ENCODE measurements at places on chromosomes 13 and 19.

DNA sequence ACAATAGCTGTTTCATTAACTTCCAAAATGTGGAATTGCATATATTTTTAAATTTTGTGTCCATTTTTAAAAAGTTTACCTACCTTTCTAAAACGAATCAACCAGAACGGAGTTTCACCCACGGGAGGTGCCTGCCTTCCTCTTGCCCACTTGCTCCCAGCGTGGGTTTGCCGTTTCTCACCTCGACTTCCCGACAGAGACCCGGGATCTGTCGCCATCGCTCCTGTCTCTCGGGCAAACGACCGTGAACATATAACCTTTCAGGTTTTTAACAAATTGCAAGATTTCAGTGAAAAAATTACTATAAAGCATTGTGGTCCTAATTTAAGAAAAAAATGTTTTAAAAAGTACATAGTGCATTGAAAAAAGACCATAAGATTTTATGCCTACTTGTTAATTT, 4.2 kb downstream of the TMEM255B start:
- DNase-seq = no peak

DNA sequence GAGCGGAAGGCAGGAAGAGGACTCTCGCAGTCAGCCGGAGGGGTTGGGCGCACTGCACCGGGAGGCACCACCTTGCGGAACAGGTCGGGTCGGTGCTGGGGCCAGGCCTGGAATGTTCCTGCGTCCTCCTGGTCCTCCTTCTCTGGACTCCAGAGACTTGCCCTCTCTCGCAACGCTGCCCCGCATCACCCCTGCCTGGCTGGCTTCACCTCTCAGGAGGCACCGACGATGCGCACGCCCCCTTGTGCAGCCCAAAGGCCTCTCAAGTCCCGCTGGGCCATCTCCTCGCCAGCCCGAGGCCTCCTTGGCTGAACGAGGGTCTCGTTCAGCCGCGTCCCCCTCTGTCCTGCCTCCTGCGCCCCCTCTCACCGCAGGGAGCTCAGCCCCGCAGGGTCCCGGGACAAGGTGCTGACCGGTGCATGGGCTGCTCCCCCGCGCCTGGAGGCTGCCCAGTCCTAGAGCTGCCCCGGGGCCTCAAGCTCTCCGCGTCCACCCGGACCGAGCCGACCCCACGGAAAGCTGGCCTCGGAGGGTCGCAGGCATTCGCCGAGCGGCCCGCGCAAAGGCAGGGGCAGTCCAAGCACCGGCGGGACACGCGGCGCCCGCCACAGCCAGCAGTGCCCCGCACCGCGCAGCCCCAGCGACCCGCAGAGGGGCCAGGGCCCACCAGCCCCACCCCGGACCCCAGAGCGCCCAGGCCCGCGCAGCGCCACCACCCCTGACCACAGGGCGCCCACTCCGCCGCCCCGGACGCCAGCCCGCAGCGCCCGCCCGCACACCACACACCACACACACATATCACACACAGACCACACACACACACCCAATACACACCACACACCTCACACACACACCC, 133.8 kb downstream of the CRYL1 start:
- no peak for DNase-seq

DNA sequence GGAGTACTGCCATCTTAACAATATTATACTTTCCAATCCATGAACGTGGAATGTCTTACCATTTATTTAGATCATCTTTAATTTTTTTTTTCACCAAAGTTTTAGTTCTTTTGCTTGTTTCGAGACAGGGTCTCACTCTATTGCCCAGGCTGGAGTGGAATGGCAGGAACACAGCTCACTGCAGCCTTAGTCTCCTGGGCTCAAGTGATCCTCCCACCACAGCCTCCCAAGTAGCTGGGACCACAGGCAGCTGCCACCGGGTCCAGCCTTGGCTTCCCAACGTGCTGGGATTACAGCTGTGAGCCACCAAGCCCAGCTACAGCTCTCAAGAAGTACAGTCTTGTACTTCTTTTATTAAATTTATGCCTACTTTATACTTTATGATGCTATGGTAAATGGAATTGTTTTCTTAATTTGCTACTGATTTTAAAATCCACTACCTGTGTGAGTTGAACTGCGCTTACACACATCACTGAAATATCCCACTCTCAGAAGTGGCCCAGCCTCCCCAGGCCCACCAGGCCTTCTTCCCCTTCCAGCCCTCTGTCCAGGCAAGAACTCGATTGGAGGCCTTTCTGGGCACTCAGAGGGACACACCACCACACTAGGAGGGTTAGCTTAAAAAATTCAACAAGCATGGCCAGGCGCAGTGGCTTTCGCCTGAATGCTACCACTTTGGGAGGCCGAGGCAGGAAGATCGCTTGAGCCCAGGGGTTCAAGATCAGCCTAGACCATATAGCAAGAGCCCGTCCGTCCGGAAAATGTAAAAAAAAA, 1.0 kb upstream of the PGLS start:
- no peak for DNase-seq

GRCh38 chr19:47658431-47659348, 49.8 kb downstream of the BICRA start:
- no peak for DNase-seq

- DNase-seq = no peak
These were observed 472.7 kb upstream of the NBEA start for GRCh38 chr13:34469196-34469986.

- DNase-seq = no peak
These were observed 11.1 kb downstream of the CKM start for GRCh38 chr19:45311621-45312020.

DNA sequence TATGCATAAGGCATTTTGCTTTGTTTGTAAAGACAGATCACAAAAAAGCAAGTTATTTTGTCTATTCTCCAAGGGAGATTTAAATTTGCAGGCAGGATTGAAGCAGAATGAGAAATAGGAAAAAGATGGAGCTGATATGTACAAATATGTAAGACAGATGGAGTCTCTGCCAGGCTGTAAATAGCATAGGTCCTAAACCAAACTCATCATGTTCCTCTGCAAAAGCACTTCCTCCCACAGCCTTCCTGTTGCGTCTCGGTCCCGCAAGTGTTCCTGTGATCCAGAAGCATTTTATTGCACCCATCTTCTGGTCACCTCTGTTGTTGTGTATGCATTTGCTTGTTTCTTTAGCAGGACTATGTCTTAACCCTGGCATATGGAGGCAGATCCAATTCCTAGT, 95.7 kb upstream of the CLDN10 start:
- DNase-seq = no peak

DNA sequence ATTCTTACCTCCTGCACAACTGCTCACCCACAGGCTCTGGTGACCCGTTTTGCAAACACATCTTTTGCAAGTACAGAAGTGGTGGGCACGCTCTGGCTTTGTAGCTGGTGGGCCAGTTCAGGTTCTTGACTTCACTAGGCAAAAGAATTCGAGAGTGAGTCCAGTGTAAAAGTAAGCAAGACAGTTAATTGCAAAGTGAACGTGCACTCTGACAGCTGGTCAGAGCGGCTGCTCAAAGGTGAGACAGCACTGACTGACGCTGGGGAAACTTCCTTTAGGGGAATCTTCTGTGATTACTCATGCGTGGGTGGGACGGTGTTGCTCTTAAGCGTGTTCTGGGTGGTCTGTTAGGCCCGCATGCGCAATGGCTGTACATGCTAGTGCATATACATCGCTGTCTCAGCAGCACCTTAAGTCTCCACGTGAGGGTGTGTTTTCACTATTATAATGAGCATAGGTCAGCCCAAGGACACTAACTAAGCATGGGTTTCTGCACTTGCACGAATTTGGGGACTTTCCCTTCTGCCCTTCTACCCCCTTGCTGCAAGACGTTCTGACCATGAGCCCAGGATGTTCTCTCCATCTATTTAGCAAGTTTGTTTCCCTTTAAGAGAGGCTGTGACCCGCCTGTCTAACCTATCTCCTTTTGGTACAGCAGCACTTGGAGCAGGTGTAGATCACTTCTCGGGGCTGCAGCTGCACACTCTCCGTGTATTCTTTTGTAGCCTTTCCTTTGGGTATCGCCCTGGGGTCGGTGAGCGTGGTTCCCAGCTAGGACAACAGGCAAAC, 30.2 kb upstream of the CD33 start:
- DNase-seq = no peak

DNA sequence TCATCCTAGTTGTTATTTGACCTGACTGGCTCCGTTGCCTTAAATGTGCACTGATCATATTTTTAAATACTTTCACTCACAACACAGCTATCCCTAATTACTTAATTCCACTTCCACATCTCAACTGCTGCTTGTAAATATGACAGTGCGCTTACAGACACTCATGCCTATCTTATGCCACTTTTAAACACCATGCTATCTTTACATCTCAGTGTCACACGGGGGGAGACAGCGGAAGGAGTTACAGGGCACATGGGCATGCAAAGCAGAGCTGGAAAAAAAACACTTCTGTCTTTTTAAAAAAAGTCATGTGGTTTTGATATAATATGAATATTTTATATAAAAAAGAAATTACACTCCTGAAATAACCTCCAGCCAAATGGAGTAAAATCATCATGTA, 44.1 kb downstream of the SMAD9 start:
- DNase-seq = no peak

DNA sequence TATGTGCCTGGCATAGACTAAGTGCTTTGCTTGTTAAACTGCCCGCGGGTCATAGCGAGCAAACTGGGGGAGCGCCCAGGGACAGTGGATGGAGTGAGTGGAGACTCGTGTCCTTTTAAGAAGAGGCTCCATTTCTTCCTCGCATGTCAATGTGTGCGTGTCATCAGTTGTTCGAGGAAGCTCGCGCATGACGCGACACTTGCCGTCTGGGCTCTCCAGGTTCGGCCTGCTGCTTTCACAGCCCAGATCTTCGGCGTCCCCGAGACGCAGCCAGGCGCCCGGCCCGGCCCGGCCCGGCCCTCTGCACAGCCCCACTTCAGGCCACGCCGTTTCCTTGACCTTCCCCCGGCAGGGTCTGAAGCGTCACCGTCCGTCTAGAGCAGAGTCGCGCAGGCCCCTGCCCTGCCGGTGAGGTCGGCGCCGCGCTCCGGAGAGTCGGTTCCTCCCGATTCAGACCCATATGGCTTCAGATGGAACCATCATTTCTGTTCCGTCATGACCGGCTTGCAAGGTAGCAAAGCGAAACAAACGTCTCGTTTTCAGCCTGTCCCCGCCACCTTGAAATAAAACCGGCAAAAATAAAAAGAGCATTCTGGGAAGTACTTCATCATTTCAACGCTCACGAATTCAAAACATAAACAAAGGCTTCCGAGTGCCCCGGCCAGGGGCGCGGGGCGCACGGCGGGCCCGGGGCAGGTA, 599 bp upstream of the ARHGEF7 start:
- no peak for DNase-seq

- DNase-seq = no peak
These were observed 419.6 kb downstream of the GPC6 start for GRCh38 chr13:93646245-93646644.

GRCh38 chr19:1002600-1002999, 2.4 kb downstream of the GRIN3B start:
- DNase-seq = no peak

- DNase-seq = no peak
These were observed 4.9 kb upstream of the OLFM2 start for GRCh38 chr19:9941231-9941630.

- no peak for DNase-seq
These were observed 136.4 kb upstream of the PCDH9 start for GRCh38 chr13:67366533-67366932.

- DNase-seq = peak; percentile 56
These were observed 4.7 kb downstream of the EPS8L1 start for GRCh38 chr19:55080121-55080967.

DNA sequence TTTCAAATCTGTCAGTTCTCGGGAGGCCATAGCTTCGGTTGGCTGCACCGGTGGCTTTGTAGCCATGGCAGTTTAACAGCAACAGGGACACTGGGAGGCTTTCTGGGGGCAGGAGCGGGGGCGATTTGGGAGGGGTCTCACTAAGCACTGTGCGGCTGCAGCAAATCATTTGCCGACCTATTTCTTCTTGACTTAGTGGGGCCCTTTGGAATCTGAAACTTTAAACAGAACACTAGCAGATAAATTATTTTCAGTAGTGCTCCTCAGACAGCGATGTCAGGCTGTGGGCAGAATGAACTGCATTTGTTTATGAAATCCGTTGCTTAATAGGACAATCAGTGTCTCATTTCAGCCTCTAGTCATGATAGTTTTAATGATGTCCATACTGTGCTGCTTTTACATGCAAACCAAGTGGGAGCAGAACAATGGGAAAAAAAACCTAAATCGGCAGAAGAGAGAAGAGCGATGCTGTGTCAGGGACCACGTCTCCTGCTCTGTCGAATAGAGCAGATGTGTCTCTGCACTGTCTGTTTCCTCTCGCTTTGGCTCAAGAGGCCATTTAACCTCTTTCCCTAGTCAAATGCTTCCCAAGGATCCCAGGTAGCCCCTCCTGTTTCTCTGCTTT, 211.9 kb downstream of the OLFM4 start:
- DNase-seq = no peak

GRCh38 chr13:28710161-28710560, 8.6 kb downstream of the SLC46A3 start:
- DNase-seq = no peak

DNA sequence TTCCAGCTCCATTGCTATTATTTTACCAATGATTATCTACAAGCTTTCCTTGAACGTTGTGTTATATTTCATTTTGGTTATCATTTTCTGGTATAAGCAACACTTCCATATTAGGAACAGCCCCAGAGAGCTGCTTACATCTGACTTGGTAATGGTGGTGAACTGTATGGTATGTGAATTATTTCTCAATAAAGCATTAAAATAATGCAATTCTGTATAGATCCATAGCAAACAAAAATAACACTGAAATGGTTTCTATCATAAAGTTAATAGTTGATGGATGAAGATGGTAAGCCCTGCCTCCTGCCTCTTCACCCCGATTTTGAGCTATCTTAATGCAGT, 27.5 kb downstream of the GGACT start:
- no peak for DNase-seq

GRCh38 chr13:94712287-94712811, at the start of gene SOX21:
SOX21 (minus strand) TSS chr13:94712545; CDS start chr13:94712049, 496 bp downstream.
- no peak for DNase-seq

- DNase-seq = no peak
These were observed 4.0 kb downstream of the HSD11B1L start for GRCh38 chr19:5684694-5685430.

DNA sequence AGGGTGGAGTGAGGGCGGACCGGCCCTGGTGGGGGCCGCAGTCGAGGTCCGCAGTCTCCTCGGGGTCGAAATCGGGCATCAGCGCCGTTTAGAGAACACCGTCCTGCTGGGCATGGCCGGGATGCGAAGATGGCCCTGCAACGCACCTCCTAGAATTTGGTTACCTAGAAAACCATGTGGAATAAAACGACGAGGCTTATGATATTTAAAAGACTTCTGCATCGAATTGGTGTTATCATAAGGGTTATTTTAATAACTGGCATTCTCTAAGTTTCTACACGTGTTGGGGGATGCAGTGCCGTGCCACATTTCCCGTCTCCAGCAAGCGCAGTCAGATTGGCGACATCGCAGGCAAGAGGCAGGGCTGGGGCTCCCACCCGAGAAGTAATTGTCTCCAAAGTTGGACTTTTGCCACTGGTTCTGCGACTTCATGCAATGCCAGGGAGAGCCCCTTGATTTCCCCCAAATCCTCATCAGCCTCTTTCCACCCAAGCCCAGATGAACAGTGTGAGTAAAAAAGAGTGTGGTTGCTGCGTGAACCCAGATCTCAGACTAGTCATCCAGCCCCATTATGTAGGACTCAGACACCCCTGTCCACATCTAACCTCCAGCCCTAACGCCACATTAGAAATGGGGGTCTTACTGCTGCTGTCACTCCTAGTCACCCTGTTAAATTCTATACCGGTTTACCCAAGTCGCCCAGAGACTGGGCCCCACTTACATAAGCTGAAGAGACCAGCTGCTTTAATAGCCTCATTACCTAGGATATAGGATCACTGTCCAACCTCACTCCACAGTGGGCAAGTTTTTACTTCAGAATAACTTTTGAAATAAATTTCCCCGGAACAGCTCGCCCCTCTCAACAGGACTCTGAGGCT, 571 bp upstream of the DHRS12 start:
- DNase-seq = peak; percentile 56

All from stimulated activated CD4-positive, alpha-beta T cell treated with anti-CD3 and anti-CD28 coated beads, Interleukin-4, amount 100 ng/mL, for 24 hours (primary cell).